ENCODE measurements at places on chromosomes 7 and 10. TPM values are rescaled to one million over a fixed set of nuclear protein-coding genes. Genes with fewer than 3 reads are reported as not detected.

The DYNC1I1 gene
- total RNA-seq: 0.89 TPM

The WDR37 gene
- total RNA-seq: 14.8 TPM

The SH2D4B gene
- not detected for total RNA-seq

The PDE1C gene
- 7.2 TPM for total RNA-seq

The SLC16A12 gene
- total RNA-seq: not detected

The EGFR gene
- total RNA-seq: 3.5 TPM

Measured in mammary microvascular endothelial cell (primary cell).